ENCODE measurements at places on chromosomes 12 and 14.
A peak's percentile ranks its signal among the peaks of the same experiment; 100 is the strongest.

GRCh38 chr14:96225213-96225612, 20.6 kb downstream of the BDKRB2 start:
- no peak for DNase-seq

GRCh38 chr12:30631740-30632139, 63.9 kb downstream of the IPO8 start:
- DNase-seq: no peak

DNA sequence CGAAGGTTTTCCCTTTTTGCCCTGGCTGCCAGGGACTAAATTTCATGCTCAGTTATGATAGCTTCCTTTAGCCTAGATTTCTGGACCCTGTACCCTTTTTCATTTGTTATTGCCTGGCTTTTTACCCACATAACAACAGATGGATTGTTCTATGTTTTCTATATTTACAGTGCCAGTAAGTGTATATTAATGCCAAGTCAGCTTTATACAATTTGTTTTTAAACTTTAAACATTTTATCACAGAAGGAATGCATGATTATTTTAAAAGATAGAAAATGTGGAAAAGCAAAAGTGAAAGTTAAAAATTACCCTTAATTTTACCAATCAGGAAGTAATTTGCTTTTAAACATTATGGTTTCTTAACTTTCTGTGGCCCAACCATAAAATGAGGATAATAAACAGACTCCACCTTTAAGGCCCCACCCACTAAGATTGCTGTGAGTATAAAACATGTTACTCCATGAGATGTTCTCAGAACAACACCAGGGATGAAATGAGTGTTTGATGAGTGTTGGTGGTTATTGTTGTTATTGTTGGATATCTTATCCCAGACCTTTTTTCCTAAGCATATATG, 496.8 kb downstream of the EGLN3 start:
- DNase-seq: no peak

- DNase-seq: no peak
These were observed 73.3 kb upstream of the HECTD1 start for GRCh38 chr14:31280871-31281220.

DNA sequence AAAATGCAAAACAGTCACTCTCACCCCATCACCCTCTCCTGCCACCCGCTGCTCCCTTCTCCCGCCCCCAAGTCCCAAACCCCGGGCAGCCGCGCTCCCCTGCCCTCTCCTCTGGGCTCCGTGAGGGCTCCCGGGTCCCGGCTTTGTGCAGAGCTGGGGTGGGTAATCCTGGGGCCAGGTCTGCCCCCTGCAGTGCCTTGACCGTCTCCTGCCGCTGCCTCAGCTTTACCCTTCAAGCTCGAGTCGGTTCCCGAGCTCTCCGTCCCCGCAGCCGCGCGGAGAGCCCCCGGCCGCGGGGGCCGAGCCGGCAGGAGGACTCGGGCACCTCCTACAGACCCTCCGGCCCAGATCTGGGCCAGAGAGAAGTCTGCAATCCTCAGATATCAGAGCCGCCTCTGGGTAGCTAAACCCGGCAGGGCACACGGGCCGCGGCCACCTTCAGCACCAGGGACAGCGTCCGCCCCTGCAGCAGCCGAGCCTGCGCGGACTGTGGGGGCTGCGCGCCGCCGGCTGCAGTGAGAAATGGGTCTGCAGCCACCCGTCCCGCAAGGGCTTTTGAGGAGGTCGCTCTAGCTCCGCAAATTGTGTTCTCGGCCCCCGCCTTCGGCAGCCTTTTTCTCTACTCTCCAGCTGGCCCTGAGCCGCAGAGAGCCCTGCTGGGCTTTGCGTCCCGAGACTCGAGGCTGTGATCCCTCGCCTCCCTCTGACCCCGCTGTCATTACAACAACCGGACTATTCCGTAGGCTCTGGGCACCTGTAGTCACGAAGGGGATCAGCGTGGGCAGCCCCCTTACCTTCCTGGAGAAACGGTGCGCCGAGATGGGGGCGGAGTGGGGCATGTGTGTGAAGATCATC, 1.2 kb downstream of the PRMT8 start:
- peak; percentile 1 for DNase-seq

- DNase-seq: no peak
These were observed 191.2 kb upstream of the PELI2 start for GRCh38 chr14:55927028-55927427.

- no peak for DNase-seq
These were observed 114.7 kb downstream of the BEGAIN start for GRCh38 chr14:100472491-100472890.

GRCh38 chr12:27276275-27276674, 32.2 kb downstream of the STK38L start:
- DNase-seq: no peak

GRCh38 chr12:51033048-51033447, 6.9 kb upstream of the SLC11A2 start:
- no peak for DNase-seq

GRCh38 chr12:103518899-103519298, 23.1 kb upstream of the C12orf42 start:
- DNase-seq: no peak

GRCh38 chr12:47939009-47939601, 24.3 kb upstream of the TMEM106C start:
- DNase-seq: no peak

GRCh38 chr14:68822132-68822651, 29.3 kb upstream of the ZFP36L1 start:
- no peak for DNase-seq

DNA sequence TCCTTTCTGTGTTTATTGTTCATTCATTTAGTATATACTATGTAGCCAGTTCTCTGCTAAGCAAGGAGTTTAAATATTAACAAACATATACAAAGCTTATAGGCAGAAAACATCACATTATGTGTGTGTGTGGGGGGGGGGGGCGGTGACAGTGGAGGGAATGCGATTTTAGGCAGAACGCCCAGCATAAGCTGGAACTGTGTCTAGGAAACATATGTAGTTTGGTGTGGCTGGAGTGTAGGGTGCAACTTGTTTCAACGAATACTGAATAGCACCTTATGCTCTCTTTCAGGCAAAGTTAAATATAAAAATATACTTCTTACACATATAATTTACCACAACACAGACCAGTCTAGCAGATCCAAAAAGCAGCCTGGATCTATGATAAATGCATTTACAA, 980.6 kb downstream of the SLC6A15 start:
- no peak for DNase-seq

DNA sequence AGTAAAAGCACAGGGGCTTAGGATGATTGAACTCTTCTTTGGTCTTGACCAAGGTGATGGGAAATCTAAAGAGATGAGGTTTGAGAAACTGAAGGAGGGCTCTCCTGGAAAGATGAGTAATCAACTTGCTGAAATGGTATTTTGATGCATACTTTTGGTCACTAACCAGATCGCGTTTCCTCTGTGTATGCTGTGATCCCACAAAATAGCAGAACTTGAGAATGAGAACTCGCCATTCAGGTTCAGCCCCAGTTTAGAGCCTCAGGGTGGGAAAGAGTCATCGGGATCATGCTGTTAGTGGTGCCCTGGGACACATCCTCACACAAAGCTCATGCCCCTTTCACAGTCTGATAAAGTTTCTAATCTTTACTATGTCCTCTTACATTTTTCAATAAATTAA, 488.8 kb downstream of the ETNK1 start:
- DNase-seq: no peak

DNA sequence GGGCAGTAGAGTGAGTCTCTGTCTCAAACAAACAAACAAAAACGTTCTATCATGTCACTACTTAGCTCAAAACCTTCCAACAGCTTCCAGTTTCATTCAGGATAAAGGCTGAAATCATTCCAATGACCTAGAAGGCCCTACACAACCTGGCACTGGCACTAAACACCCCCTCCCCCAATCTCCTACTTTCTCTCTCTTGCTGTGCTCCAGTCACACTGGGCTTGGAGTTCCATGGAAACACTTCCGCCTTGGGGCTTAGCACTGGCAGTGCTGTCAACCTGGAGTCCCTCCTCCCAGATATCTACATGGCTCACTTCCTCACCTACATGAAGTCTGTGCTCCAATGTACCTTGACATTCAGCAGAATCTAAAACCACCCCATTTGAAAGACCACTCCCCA, 65.0 kb upstream of the SINHCAF start:
- no peak for DNase-seq

GRCh38 chr14:56754921-56755320, 55.4 kb downstream of the OTX2 start:
- no peak for DNase-seq

GRCh38 chr12:81339071-81339470, 261.2 kb downstream of the ACSS3 start:
- DNase-seq: no peak

DNA sequence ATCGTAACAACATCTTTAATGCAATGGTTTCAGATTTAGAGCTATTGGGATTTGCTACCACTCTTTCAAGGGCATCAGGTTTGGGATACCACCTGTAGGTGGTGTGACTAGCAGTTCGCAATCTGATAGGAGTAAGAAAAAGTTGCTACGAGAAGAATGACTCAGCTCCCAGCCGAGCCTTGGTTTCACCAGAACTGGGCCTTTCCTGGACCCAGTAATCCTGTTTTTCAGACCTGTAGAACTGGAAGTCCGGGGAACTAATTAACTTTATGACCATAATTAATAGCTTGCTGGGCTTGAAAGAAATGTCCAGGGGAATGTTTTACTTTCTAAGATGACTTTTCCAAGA, 770 bp downstream of the ABHD4 start:
- DNase-seq: peak; percentile 28

DNA sequence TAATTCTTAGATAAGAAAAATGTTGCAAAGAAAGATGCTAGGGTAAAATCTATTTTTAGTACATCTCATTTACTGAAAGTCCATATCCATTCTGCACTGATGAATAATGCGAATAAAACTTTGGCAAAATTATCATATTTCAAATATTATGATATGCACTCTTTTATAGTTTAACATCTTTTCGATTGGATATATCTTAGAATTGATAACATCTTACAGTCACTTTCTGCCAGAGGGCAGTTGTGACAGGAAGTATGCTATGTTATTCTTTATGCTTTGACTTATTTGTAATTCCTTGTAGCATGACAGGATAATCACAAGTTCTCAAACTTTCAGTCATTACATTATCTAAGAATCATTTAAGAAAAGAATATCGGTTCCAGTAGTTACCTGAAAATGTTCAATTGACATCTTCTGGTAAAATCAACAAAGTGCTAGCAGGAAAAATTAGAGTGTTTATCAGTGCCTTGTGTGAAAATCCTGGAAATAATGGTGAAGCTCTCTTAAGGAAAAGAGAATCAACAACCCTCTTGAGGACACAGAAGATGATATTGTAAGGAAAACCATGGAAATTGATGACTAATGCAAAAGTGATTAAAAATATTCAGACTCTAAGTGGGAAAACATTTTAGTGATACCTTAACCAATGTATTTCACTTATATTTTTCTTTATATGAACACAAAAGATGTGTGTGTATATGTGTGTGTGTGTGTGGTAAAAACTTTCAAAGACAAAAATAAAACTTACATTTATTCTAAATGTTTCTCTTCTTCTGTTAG, 95.5 kb downstream of the SLC6A15 start:
- no peak for DNase-seq

DNA sequence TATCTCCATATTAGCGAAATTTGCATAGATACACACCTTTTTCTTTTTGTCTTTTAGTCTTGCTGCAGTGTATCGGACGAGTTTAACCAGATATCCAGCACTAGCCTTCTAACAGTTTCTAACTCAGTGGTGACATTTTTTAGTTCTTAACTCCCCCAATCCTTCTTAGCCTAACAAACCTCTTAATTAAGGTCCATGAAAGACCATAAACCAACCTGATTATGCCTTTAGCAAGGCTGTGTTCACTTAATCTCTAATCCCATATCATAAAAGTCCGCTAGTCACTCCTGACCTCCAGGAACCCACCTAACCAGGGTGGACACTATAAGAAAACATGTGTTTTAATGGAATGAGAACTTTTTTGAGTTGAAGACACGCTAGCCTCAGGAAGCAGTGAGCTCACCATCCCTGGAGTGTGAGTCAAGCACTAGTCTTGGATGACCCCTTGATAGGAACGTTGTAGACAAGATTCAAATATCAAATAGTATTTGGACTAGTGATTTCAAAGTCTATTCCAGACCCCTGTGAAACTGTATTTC, 9.5 kb downstream of the CDKN1B start:
- no peak for DNase-seq

DNA sequence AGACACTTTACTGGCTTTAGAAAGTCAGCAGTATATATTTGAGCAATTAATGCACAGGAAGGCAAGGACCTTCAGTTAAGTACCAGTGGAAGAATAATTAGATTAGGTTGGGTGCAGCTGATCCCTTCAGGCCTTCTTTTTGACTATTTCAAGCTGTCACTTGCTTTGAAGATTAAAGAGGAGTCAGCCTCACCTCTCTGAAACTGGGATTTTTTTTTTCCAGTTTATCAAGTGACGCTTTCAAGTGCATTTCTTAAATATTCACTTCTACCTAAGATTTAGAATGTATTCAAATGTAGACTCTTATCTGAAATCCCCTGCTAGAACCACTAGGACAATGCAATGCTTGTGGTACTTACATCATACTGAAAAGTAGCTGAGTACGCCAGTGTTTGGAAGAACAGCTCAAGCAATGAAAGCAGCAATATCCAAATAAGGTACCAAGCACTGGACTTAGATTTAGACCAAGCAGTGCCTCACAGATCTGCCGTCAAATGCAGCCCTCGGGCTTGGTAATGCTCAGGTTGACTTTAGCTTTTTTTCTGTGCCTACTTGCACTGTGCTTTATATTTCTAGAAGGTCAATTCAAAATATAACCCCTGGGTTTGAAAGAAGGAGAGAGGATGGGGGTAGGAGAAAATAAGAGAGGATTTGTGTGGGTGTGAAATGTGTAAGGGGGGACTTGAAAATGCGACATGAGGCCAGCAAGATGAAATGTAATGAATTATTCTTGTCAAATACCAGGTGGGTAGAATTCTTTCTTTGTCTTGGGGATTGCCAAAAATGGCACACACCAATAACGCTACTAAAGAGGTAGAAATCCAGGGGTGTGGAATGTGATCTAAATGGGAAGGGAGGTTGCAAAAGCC, 3.7 kb upstream of the FERMT2 start:
- DNase-seq: no peak

- no peak for DNase-seq
These were observed 96.3 kb upstream of the EEA1 start for GRCh38 chr12:93025145-93026103.

- no peak for DNase-seq
These were observed 119.6 kb downstream of the DERA start for GRCh38 chr12:16030744-16031143.

DNA sequence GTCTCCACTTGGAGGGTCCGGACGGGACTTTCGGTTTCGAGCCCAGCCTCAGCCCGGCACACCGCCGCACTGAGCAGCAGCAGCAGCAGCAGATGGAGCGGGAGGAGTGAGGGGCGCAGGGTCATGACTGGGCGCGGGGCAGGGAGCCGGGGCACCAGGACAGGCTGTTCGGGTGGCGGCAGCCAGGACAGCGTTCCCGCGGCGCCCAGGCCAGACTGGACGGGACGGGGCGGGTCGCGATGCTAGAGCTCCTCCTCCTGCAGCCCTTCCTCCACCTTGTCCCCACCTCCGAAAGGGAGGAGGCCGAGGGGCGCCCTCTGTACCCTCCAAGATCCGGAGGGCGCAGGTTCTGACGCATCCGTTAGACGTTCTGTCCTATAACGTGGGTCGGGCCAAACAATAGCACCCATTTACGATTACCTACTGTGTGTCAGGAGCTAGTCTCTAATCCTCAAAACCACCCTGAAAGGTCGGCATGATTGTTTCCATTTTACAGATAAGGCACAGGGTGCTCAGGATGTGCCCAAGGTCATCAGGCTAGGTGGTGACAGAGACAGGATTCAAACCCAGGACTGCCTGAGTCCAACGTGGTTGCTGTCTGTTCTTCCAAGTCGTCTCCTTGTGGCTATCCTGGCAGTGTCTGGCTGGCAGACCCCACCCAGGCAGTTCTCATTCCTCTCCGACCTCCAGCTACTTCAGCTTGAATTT, at the start of gene FKBP11:
FKBP11 (minus strand) TSS at position 189 of the 708 bp plus-strand sequence; CDS start at position 125, 64 bp downstream.
- DNase-seq: peak; percentile 77

- DNase-seq: no peak
These were observed 16.1 kb downstream of the TNFAIP2 start for GRCh38 chr14:103139132-103140025.

Measured in stimulated activated naive CD4-positive, alpha-beta T cell treated with Interleukin-2 at 50 U/mL for 16 hours (primary cell).